ENCODE measurements at places on chromosomes 6 and 20.

GRCh38 chr6:111992851-111993250 is 61.1 kb upstream of the CCN6 start:
- DNase-seq: no peak

DNA sequence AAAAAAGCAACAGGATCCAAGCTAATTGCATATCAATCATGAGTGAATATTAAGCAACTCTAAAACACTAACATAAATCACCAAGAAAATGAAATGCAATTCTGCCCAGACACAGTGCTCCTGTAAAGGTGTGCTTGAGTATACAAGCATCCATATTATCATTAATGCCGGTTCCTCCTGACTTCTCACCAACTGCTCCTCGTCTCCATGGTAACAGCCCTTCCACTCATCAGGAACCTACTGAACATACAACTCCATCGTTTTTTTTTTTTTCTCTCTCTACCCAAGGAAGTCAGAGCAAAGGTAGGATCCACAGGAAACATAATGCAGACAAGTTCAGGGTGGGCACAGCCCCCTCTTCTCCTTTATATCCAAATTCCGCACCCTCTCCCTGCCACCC is 12.4 kb downstream of the GABBR1 start:
- DNase-seq: no peak

DNA sequence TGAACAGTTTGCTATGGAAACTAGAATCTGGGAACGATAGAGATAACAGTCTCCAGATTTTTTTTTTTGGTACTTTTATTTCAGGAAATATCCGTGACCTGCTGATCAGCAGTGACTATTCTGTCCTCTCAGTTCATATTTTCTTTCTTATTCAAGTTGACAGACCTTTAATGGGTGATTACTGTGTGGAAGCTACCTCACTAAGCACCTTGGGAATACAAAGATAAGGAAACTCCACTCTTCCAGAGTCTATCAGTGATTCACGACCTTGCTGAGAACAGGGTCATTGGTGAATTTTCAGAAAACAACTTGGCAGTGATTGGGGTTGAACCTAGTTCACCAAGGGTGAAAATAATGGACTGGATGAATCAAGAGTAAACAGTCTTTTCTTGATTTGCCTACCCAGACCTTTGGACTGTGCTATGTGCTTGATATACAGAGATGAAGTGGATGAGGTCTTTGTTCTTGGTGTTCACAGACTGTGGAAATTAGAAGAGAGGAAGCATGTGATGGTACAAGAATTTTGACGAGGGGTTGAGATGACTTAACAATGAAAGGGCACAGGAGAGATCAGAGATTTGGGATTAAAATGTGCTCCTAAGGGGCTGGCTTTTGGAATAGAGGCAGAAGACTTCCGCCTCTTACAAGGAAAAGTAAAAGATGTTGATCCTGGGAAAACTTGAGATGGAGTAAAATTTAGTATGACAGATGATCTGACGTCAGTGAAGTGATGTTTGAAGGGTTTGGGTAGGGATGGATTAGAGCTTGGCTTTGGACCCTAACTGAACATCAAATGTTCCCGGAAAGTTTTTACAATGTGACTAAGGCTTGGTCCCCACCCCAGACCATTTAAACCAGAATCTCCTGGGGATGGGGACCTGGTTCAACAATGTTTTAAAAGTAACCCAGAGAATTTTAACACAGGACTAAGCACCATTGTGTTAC is 1.2 kb downstream of the KAT14 start:
- no peak for DNase-seq

DNA sequence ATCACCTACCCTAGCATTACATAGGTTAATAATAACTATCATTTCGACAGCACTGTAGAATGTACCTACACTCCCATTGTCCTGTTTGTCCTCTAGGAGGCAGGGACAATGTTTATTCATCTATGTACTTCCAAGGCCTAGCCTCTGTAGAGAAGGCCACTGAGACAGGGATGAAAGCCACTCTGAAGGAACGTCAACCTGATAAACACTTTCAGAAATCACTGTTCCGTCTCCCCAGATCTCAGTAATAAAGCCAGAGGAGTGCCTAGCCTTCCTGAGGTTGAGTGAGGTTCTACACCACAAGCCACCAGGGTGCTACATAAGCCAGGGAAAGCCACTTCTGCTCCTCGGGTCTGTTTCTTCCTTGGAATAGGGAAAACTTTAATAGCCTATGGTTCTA is 44.8 kb downstream of the POPDC3 start:
- DNase-seq: no peak

DNA sequence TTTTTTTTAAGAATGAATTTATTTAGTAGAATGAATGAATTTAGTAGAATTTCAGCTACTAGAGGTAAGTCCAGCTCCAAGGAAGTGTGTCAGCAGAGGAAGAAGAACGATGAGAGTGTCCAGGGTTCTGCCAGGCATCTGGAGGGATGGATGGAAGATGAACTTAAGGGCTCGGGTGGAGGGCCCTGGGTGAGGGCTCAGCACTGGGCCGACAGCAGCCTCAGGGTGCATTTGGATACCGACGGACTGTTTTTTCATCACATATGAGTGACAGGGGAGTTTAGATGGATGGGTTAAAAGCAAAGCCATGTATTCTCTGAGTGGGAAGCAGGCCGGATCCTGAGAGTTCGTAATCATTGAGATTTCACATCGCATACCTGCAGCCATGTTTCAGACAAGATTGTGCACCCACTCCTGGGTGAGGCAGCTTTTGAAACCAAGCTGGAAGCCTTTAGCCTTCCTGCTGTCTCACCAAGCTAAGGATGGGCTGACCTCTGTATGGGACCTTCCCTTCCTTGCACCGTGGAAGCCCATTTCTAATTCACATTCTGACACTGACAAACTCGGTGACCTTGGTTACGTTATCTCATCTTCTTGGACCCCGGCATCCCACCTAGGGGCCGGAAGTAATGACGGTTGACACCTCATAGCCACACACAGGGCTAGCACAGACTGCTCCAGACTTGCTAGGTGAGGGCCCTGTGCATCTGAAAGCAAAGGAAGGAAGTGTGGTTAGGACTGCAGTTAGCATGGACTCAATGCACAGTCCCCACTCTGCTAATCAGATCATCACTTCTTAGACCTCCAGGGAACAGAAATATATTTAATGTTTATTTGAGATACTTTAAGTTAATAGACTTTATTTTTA is 228.5 kb downstream of the SLC24A3 start:
- DNase-seq: no peak

- DNase-seq: no peak
Observed at GRCh38 chr6:107626645-107627044, 136.7 kb downstream of the SOBP start.

- no peak for DNase-seq
Observed at GRCh38 chr6:169976301-169977081, 225.1 kb downstream of the ERMARD start.

DNA sequence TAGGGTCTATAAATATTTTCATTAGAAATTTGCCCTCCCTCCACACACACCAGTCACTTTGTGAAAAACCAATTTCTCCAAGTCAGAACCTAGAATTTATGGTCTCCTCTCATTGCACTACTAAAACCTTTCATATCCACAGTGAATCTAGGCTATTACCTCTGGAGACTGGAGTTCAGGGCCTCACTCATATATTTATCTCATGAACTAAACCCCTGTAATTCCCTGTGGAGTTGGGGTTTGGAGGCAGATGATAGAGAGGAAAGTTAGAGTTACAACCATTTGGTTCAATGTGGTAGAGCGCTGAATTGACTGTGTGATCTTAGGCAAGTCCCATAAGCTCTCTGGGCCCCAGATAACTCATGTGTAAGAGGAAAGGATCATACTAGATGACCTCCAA is 18.2 kb upstream of the CEP85L start:
- no peak for DNase-seq

DNA sequence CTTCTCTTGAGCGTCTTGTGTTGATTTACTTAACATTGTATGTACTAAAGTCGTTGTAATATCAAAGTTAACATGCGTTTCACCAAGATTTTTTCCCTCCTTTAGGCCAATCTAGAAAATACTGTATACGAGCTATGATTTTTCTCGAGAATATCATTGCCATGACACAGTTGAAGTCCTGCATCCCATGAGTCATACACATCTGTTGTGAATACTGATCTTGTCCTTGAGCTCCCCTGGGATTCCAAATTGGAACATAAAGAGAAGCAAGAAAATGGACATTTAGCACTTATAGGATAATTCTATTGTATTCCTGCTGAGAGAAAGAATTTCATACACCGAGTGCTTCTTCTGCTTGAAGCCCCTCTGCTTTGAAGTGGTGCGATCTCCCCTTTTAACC is 109.6 kb downstream of the SLC35B3 start:
- DNase-seq: no peak

DNA sequence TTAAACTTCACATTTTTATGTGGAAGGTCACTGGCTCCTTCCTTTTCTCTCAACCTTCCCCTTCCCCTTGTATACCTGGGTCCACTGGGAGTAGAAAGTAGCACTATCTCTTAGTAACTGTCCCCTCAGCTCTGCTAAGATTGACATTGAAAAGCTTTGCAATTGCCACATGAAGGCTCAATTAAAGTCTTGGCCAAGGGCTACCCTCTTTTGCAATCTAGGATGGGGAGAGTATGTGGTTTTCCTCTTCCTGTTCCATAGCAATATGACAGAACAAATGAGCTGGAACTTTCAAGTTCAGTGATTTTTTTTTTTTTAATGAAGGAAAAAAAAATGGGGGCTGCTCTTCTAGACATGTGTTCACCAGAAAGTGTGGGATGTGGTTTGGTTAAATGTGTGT is 37.1 kb downstream of the PROKR2 start:
- no peak for DNase-seq
